ENCODE measurements at places on chromosomes 16 and 17.

- DNase-seq, result peak; percentile 43
Observed at GRCh38 chr17:78986048-78986648, 6.4 kb upstream of the LGALS3BP start.

DNA sequence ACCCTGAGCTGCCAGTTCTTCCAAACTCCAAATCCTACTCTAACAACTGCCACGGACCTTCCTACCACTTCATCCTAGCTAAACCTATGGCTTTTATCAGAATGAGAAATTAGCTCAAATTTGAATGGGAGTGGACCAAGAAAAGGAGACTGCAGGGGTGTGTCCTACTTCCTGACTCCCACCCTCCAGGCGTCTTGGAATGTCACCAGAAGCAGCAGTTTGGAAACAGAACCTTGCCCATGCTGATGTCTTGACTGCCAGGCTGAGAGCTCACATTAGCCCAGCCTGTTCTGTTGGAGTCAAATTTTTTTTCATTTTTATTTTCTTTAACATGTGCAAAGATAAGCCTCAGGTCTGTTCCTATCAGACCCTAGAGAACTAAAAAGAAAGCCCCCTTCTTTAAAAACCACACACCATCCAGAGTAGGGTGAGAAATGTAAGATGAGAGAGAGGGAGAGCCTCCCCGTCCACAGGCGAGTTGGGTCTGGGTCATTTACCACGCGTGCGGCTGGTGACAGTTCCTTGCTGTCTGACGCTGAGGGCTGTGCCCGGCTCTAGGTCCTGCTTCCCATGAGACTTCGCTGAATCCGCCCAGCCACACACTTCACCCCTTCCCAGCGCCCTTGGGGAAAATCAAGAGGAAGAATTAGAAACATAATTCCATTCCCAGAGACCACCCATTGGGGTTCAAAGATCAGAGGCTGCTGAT lies 54.3 kb downstream of the WNT3 start:
- DNase-seq, result no peak

- peak; percentile 73 for DNase-seq
Observed at GRCh38 chr16:788399-789126, at the start of gene CHTF18. Gene CHTF18 (plus strand): TSS chr16:788620. CDS start chr16:788685, 65 bp downstream.

GRCh38 chr16:24953721-24954120 lies 61.4 kb downstream of the ARHGAP17 start:
- no peak for DNase-seq

GRCh38 chr16:68194251-68194650 lies 41.7 kb downstream of the ESRP2 start:
- no peak for DNase-seq

GRCh38 chr17:62625870-62626200 lies 1.6 kb upstream of the MRC2 start:
- no peak for DNase-seq

GRCh38 chr17:30064738-30065137 lies 51.9 kb upstream of the NSRP1 start:
- DNase-seq, result no peak

Measured in HepG2 (cell line).